ENCODE measurements at places on chromosomes 12 and 14. TPM values are rescaled to one million over a fixed set of nuclear protein-coding genes. Genes with fewer than 3 reads are reported as not detected.

DNA sequence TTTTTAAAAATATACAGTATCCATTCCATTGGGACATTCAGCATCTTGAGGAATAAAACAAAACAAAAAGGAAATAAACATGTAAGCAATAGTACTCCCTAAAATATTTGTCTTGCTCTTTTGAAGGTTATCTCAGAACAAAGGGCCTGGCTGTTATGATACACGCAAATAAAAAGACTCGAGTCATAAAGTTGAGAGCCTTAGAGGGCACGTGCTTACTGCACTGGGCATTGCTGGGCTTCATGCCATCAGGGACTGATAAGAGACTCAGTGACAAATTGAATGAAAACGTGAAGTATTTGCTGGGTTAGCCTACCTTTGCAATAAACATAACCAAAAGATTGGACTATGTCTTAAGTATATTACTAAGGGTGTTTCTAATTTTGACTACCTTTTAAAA is 118.9 kb downstream of the SLC35F4 start:
- no peak for DNase-seq

DNA sequence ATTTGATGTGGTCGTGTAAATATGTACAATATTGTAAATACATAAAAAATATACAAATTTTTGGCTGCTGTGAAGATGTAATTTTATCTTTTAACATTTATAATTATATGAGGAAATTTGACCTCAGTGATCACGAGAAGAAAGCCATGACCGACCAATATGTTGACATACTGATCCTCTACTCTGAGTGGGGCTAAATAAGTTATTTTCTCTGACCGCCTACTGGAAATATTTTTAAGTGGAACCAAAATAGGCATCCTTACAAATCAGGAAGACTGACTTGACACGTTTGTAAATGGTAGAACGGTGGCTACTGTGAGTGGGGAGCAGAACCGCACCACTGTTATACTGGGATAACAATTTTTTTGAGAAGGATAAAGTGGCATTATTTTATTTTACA is 49.6 kb downstream of the TBK1 start:
- DNase-seq: no peak

The CATSPERB gene
- total RNA-seq: 0.05 TPM

The C12orf50 gene
- not detected for total RNA-seq

- DNase-seq: no peak
Measured at GRCh38 chr12:49287876-49288275, 7.1 kb upstream of the PRPH start.

- DNase-seq: no peak
Measured at GRCh38 chr14:61479746-61480502, 158.5 kb downstream of the PRKCH start.

The PSMC6 gene
- total RNA-seq: 149 TPM

The KRT82 gene
- total RNA-seq: not detected

The SERPINA10 gene
- total RNA-seq: not detected

DNA sequence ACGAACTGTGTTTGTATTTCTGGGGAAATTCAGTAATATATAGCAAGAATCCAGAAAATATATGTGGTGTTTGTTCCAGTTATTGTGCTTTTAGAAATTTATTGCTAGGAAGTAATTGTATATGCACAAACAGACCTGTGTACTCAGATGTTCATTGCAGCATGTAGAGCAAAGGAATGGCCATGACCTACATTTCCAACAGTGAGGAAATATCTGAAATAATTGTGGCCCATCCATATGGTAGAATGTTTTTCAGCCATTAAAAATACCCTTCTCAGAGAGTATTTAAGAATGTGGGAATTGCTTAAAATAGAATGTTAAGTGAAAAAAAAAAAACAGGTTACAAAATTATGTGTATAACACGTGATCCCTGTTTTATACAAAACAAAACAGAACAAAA is 77.3 kb downstream of the TMX1 start:
- no peak for DNase-seq

DNA sequence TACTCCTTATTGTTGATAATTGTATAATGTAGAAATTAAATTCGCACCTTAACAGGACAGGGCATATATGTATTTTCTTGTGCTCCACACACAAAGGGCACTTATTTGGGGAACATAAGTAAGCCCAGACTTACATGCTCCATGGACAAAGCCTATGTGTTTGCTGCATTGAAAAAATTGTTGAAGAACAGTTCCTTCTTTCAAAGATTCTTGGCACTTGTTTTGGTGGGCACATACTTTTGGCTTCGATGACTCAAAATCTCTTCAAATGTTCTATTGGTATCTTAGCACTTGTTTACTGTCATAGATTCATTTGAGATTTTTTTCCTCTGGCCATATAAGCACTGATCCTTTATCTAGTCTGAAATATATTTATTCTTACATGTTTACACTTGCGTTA is 1.4 kb upstream of the MAP4K5 start:
- DNase-seq: no peak

DNA sequence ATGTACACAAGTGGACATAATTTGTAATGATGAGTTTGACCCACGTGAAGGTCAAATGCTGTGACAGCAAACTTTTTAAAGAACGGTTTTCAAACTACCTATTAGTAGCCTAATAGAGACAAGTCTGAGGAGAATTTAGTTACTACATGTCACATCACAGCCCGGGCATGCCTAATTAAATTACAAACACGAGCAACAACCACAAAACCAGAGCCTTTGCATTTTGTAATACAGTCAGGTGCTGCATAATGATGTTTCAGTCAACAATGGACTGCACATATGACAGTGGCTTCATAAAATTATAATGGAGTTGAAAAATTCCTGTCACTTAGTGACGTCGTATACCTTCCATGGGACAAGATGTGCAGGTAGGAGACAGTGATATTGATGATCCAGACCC is 274.5 kb downstream of the DACT1 start:
- no peak for DNase-seq

The PUS7L gene
- total RNA-seq: 22.4 TPM

DNA sequence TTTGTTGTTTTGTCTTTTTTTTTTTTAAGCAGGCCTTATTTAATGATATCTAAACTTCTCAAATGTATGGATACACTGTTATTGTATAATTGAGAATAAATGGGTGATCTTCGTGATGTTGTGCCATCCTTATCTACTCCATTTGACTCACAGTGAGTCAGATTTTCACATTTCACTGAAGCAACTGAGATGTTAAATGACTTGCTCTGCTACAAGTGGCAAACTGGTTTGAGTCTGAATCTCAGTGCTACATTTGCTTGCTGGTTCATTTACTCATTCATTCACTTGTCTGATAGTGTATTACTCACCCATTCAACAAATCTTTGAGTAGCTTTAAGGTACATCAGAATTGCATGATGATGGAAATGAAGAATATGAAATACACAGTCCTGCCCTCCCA is 2.6 kb downstream of the KIAA0586 start:
- no peak for DNase-seq

The KRR1 gene
- 152 TPM for total RNA-seq

GRCh38 chr14:104782086-104782807 is 13.3 kb downstream of the AKT1 start:
- DNase-seq: no peak

GRCh38 chr12:639566-639965 is 23.7 kb downstream of the NINJ2 start:
- DNase-seq: no peak

DNA sequence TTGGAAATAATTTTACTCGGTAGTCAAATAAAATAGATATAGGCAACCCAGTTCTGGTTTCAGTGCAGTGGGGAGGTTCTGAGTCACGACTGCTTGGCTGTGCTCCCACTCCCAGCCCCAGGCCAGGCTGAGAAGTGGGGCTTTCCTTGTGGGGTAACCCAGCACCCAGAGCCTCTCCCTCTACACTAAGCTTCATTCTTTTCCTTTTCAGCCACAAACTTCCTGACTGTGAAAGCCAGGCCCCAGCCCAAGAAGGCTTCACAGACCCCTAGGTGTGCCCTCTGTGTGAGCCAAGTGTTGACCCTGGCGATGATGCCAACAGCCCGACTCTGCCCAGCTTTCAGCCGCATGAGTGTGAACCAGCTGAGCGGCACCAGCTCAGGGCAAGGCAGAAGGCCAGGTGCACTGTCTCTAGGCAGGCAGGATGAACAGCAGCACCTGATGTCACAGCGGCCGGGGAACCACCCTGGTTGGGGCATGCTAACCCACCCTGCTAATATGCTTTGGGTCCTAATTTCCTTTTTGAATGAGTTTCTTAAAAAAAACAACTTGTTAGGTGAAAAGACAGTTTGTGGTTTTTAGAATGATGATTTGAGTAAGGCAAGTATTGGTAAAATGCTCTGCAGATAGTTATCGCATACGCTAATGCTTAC is 42.2 kb upstream of the ATP23 start:
- DNase-seq: peak; percentile 72

DNA sequence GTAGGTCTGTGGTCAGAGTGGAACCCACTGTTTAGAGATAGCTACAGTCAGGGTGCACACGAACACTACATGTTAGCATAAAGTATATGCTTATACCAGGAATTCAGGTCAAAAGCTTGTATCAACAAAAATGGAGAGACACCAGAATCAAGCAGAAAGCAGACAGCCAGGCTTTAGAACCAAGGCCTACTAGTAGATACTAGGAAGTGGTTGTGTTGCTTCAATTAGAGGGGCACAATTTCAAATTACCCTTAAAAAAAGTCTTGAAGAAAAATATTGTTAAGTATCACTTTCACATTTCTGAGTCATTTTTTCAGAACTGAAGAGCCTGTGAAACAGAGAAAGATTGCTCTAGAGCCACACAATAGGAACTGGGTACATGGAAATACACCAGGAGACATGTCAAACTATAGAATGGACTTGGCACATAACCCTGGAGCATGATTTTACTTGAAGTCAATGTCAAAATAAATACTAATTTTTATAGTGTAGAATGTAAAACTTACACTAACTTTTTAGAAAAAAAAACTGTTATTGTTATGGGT is 41.6 kb downstream of the LRRC9 start:
- no peak for DNase-seq

- no peak for DNase-seq
Measured at GRCh38 chr14:106187216-106187615, 660.8 kb downstream of the TMEM121 start.

The AICDA gene
- total RNA-seq: not detected

The KRT80 gene
- total RNA-seq: not detected

The PRIM1 gene
- 60.1 TPM for total RNA-seq

GRCh38 chr12:19402211-19402610 is 37.1 kb upstream of the AEBP2 start:
- no peak for DNase-seq

DNA sequence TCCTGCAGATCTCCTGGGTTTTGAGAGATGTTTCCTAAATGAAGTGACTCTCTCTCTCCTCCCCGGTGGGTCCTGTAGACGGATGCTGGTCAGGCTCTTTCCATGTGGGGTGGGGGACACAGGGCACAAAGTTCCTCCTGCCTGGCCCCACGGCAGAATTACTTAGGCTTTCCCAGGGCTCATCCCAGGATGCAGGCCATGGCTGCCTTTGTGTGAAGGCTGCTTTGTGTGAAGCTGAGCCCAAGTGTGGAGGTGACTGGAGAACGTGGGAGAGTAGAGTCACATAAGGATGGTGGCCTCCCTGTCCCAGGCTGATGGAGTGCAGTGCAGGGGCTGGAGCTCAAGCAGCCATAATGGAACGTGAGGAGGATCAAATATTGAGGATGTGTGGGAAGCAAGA is 200.2 kb downstream of the ADGRD1 start:
- DNase-seq: no peak

DNA sequence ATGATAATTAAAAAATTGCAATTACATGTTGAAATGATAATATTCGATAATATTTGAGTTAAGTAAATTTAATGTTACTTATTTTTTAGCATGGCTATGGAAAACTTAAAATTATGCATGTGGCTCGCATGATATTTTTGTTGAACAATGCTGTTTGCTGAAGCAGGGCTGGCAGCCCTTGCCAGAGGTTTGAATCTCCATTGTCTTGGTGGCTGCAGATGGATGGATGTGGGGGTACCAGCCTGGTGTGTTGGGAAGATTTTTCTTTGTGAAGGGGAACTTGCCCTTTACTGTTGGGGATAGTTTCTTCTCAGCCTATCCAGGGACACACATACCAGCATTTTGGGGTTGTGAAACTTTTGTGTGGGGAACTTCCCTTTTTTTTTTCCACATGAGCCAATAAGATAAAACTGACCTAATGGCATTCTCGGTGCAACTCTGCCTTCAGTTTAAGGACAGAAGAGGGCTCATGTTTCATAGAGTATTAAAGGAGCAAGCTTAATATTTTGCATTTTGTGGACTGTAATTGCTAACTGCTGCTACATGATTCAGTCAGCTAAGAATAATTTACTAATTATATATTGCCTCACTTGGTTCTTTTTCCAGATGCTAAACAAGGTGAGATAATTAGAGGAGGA is 8.8 kb downstream of the RASSF3 start:
- DNase-seq: no peak

The DCN gene
- total RNA-seq: 4.0 TPM

The FAM177A1 gene
- 35.4 TPM for total RNA-seq

DNA sequence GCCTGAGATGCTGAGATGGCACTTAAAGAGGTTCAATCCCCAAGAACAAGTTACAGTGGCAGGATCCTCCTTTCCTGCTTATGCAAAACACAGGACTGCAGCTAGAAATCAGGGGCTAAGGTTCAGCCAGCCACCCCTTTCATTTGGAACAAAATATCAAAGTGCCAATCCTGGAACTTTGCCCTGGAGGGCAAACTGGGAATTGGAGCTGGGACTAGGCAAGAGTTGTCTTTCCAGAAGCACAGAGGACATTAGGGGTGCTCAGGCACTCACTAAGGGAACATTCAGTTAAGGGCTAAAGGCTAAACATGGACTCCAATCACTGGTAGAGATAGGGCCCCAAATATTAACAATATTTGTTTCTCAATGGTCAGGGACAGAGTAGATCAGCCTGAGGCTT is 237.2 kb downstream of the EMP1 start:
- DNase-seq: no peak

DNA sequence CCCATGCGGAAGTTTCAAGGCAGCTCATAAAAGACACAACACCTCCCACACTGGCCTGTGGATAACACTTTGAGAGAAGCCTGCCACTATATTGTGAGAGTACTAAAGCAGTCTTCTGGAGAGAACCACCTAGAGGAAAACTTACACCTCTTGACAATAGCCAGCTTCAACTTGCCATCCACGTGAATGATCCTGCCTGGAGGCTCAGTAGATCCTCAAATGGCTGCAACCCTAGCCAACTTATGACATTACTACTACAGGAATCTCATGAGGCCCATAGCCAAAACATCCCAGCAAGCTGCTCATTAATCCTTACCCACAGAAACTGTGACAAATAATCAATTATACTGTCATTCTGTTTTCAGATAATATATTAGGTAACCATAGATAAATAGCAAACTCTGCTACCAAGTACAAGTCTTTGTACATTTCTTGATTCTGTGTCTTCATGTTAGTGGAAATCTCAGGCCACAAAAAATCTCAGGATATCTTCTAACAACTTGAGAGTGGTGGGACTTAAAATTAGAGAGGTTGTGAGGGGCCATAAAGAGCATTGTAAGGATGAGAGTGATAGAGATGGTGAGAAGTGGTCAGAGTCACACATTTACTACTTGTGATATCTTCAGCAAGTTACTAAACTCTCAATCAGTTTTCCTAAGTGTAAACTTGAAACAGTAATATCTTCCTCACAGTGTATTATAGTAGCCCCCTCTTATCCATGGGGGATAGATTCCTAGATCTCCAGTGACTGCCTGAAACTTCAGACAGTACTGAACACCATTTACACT is 368.0 kb downstream of the C12orf50 start:
- no peak for DNase-seq
